Activated CD4-positive, alpha-beta T cell treated with anti-CD3 and anti-CD28 coated beads, Interleukin-2, amount 50 U/mL, for 48 hours (primary cell): ENCODE measurements at places on chromosomes 13 and 19.
A peak's percentile ranks its signal among the peaks of the same experiment; 100 is the strongest.

GRCh38 chr19:57010541-57010940, 109.2 kb upstream of the USP29 start:
- DNase-seq, result no peak

DNA sequence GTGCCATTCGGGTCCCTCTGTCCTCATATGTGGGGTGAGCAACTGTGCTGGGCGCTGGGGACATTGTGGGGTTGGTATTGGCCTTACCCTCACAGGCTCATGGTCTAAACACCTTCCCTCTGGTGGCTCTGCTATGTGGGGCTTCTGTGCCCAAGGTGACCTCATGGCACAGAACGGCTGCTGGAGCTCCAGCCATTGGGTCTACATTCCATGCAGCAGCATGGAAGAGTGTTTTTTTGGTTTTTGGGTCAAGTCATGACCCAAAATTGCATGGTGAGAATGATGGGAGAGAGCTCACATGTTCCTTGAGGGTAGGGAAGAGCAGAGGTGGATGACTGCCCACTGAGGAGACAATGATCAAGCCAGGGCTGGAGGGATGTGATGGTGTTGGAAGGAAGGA, 17.2 kb downstream of the PGLS start:
- DNase-seq, result no peak

GRCh38 chr19:13036366-13036976, 41.2 kb downstream of the NFIX start:
- no peak for DNase-seq

- DNase-seq, result no peak
Observed at GRCh38 chr19:38676878-38677646, 29.6 kb downstream of the ACTN4 start.

DNA sequence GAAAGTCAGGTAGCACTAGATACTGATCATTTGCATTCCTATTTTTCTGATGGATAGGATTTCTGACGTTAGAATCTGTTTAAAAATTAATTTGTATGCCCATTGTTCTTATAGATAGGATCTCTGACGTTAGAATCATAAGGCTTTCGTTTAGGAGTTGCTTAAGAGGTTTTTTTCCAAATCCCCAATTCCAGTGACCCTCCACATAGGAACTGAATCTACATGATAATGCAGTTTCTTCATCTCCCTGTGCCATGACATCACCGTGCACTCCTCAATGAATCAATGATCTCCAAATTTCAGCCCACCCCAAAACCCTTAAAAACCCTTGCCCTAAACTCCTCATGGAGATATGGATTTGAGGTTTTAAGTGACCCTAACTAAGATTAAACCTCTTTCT, 87.2 kb downstream of the RXFP2 start:
- DNase-seq, result no peak

- no peak for DNase-seq
Observed at GRCh38 chr13:50320271-50320862, 305.1 kb downstream of the KCNRG start.

- no peak for DNase-seq
Observed at GRCh38 chr19:7734220-7735203, 2.6 kb upstream of the CLEC4G start.

GRCh38 chr13:97283888-97284287, 61.8 kb downstream of the MBNL2 start:
- DNase-seq, result no peak

- DNase-seq, result no peak
Observed at GRCh38 chr13:50654331-50654730, 189.2 kb downstream of the DLEU7 start.

DNA sequence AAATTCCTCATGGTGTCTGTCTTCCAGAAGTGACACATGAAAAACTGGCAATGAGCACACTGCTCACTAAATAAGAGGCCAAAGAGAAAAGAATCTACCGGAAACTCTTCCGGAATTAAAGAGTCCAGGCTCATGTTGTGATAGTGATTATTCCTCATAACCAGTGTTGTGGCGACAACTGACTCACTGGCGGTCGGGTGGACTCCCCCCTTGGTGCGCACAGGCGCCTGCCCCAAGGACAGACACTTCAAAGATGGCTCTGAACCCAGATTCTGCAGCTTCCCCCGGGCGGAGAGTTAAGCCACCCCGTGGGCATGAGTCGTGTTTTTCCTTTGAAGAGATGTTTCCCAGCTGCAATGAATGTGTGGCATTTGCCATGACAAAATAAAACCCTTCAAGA, 10.3 kb downstream of the IL17D start:
- DNase-seq, result no peak

DNA sequence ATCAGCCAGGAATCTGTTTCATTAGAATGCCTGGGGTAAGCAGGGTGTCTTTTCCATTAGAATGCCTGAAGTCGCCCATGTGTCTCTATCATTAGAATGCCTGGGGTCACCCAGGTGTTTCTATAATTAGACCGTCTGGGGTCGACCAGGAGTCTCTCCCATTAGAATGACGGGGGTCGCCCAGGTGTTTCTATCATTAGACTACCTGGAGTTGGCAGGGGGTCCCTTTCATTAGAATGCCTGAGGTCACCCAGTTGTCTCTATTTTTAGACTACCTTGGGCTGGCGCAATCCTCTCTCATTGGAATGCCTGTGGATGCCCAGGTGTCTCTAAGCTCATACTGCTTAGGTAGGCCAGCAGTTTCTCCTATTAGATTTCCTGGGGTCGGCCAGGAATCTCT, 1447.6 kb downstream of the UQCRFS1 start:
- no peak for DNase-seq

DNA sequence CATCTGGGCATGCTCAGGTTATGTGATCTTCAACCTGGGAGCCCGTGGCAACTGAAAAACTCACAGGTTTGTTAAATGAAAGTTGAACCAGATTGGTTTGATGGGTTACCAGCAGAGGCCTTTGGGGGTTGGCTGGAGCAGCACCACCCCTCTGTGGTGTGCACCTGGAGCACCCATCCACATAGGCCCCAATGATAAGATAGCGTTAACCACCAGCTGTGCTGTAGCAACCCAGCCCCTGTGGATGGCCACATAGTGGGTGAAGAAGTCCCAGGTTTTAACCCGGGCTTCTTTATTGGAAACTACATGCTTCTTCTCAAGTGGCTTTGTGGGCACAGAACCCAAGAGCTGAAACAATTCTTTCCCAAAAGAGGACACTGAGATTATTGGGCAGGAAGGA, 22.6 kb upstream of the MTIF3 start:
- no peak for DNase-seq

GRCh38 chr13:49697468-49697867, 6.2 kb upstream of the EBPL start:
- DNase-seq, result no peak

DNA sequence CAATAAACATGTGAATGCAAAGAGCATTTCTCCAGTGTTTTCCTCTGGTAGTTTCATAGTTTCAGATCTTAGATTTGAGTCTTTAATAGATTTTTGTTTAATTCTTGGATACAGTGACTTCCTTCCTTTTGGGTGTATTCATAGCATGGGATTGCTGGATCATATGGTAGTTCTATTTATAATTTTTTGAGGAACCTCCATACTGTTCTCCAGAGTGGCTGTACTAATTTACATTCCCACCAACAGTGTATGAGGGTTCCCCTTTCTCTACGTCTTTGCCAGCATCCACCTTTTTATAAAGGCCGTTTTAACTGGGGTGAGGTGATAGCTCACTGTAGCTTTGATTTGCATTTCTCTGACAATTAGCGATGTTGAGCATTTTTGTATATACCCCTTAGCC, 9.3 kb upstream of the CALM3 start:
- no peak for DNase-seq

- DNase-seq, result no peak
Observed at GRCh38 chr13:103812971-103813370, 746.8 kb upstream of the SLC10A2 start.

DNA sequence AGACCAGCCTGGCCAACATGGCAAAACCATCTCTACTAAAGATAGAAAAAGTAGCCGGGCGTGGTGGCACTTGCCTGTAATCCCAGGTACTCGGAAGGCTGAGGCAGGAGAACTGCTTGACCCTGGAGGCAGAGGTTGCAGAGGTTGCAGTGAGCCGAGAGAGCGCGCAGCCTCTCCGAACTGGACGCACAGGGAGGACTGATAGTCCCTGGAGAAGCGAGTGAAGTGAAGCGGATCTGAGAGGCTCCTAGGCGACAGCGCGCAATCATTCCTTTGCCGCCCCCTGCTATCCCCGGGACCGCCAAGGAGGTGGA, 233 bp downstream of the ZNF561 start:
- DNase-seq, result no peak

DNA sequence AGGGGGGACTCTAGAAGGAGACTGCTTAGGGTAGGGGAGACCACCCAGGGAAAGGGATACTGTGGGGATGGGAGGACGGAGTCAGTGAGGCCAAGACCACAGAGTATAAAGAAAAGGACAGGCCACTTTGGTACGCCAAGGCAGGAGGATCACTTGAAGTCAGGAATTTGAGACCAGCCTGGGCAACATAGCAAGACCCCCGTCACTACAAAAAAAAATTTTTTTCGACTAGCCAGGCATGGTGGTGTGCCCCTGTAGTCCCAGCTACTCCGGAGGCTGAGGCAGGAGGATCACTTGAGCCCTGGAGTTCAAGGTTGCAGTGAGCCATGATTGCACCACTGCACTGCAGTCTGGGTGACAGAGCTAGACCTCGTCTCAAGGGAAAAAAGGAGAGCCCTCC, 6.6 kb downstream of the IFNL3 start:
- DNase-seq, result no peak

- DNase-seq, result peak; percentile 15
Observed at GRCh38 chr19:3653865-3654513, 27.4 kb upstream of the CACTIN start.

DNA sequence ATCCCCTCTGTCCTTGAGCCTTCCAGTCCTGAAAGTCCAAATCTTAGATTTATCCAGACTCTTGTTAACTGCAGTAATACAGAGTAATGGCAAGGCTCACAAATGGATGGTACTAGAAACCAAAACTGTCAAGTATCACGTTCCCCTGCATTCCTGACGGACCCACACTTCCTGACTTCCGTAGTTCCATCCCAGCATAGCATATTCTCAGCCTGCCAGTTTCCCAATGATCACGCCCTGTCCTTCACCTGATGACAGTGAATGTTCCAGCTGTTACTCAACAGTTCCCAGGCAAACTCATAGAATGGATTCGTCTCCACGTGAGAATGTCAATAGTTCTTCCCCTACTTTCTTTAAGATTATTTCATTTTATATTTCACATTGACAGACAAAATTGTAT, 33.6 kb downstream of the SLC7A1 start:
- DNase-seq, result no peak

DNA sequence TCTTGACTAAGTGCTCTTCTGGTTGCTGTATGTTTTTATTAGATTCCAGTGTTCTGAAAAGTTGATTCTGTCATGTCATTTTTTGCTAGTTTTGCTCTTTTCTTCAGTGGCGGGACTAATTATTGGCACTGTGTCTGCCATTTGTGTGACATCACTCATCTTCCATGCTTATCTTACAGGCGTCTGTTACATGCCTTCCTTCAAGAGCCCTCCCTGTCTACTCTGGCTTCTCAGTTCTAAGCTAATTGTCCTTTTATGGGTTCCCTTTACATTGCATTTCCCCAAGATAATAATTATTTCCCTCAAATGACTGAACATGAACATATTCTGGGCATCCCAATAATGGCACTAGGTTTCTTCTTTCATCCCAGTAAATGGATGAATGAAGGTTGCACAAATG, 459.1 kb downstream of the DCT start:
- DNase-seq, result no peak

- no peak for DNase-seq
Observed at GRCh38 chr13:23571431-23571830, 1.2 kb downstream of the TNFRSF19 start.

- DNase-seq, result no peak
Observed at GRCh38 chr13:62432906-62433305, 1017.3 kb upstream of the PCDH20 start.

GRCh38 chr19:18469069-18469846, 31.3 kb upstream of the ISYNA1 start:
- DNase-seq, result peak; percentile 73

GRCh38 chr13:110015253-110015652, 228.9 kb upstream of the IRS2 start:
- DNase-seq, result no peak

- DNase-seq, result no peak
Observed at GRCh38 chr13:102626928-102627327, 30.1 kb downstream of the TPP2 start.

GRCh38 chr19:14434543-14435319, 1.6 kb downstream of the PKN1 start:
- peak; percentile 41 for DNase-seq
